CD4-positive, alpha-beta T cell treated with Interleukin-15 for 1 hour (primary cell): ENCODE measurements at places on chromosomes 1 and 21.
A peak's percentile ranks its signal among the peaks of the same experiment; 100 is the strongest.

DNA sequence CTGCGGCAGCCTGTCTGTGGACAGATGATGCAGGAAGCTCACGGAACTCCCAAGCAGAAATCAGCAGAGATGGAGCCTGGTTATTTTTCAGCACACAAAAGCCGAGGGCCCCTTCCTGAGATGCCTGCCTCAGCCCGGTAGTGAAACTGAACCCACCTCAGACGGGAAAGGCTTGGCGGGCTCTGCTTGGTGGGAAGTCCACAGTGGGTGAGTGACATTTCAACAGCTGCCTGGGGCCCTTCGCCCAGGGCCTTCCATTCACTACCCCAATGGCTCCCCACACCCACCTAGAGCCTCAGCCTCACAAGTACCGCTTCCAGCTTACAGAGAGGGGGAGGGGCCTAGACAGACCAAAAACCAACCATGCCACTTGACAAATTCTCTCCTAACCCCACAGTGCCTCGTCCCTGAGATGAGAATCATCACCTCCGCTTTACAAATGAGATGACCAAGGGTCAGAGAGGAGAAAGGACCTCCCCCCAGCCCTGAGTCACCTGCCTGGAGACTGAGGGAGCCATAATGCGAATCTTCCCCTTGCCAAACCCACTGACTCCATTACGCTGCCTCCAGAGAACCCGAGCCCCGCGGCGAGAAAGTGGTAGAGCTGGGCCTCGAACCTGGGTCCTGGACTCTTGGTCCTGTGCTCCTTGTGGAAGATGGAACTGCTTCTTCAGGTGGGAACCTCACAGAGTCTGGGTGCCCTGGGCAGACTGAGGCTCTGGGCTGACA, 3.4 kb upstream of the ECE1 start:
- DNase-seq: peak; percentile 77

GRCh38 chr21:22083899-22084298, 1085.7 kb downstream of the NCAM2 start:
- DNase-seq: no peak

- no peak for DNase-seq
Measured at GRCh38 chr1:198878566-198878965, 239.7 kb downstream of the PTPRC start.

DNA sequence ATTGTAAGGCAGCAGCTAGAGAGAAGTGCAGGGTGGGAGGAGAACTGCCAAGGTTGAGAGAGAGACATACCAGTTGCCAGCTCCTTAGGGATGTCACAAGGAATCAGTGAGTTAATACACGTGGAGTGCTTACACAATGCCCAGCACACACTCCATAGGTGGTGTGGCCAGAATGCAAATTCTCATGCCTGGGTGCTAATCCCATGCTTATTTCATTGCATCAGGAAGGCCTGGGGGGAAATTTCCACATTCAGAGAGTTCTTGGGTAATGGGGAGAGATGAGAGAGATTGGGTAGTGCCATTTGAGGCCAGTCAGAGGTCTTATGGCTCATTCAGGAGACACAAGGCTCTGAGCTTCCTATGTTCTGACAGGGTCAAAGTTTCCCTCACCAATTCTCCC, 38.7 kb downstream of the GJA5 start:
- no peak for DNase-seq

DNA sequence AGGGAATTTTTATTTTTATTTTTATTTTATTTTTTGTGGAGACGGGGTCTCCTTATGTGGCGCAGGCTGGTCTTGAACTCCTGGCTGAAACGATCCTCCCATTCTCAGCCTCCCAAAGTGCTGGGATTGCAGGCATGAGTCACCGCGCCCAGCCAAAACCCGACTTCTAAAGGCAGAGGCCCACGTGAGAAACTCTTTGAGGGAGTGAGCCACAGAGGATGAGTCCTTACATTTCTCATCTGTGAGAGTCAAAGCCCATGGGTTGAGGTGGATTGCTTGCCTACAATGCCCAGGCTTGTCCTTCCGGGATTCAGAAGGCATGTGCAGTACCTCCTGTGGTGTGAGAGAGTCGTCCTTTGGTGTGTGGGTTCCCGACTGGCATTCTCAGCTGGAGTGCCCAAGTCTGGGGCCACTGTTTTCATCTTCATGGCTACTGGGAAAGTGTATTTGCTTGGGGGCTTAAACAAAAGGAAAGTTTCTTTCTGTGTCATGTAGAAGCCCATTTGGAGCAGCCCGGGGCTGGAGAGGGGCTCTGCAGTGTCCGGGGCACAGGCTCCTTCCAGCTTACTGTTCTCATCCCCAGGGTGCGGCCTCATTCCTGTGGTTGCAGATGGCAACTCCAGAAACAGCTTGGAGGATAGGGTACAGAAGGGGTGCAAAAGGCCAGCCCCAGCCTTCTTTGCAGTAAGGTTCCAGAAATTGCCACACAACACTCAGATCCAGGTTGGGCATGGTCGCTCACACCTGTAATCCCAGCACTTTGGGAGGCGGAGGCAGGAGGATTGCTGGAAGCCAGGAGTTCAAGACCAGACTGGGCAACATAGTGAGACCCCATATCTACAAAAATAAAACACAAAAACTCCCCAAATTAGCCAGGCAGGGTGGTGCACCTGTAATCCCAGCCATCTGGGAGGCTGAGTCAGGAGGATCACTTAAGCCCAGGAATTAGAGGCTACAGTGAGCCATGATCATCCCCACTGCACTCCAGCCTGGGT, 29.4 kb upstream of the CSF3R start:
- no peak for DNase-seq

DNA sequence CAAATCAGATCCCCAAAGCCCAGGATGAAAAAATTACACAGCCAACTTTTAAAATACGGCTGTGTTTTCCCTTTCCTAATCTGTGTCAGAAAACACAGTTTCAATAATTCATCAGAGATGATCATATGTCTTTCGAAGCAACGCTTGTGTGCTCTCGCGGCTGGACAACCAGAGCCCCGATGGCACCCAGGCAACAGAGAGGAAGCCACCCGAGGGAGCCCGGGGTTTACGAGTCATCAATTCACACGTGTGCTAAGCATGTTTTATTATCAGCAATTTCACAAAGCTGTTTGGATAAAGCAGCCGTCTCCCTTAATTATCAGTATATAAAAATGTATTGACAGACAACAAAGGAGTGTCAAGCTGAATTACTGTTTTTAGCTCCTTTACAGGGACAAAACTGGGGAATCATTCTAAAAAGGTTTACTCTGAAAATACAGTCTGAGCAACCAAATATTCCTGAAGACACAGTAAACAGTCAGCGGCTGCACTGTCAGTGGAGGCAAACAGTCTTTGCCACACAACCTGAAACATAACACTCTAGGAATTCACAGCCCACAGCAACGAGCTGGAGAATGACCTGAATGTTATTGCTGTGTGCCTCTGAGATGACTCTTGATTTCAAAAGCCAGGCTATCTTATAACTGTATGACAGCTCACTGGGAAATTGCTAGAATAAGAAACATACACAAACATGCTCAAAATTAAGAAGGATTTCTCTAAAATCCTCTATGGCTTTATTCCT, 201.0 kb downstream of the SIPA1L2 start:
- DNase-seq: no peak

DNA sequence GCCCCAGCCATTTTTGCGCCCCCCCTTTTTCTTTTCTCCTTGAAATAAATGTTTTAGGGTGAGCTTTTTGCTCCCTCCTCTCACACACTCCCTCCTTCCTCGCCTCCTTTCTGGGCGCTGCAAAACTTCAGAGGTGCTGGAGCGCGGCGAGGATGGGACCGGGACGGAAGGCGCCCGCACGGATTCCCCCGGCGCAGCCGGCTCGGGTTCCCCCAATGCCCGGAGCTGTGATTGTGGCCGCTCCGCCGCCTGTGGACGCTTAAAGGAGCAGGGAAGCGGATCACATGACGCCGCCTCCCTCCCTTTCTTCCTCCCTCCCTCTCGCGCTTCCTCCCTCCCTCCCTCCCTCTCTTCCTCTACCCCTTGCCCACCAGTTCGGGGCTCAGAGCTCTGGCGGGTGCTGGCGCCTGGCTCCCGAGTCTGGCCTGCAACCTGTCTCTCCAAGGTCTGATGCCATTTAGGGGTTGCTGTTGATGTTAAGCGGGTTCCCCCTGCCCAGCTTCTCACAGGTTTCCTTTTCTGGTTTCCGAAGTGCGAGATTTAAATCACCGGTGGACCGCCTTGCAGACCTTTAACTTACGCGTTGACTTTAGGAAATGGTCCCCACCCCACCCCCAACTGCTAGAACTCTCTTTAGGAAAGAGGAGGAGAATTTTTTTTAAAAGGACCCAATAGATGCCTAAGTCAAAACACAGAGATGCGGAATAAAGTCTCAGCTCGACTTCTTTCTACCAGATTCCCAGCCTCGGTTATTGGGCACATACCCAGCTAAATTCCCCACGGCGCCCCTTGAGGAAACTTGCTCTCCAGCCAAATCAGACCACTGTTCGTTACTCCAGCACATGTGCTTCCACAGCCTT, at the start of gene WLS:
WLS (minus strand) TSS at position 235 of the 860 bp plus-strand sequence; CDS start at position 11, 224 bp downstream.
- peak; percentile 22 for DNase-seq

DNA sequence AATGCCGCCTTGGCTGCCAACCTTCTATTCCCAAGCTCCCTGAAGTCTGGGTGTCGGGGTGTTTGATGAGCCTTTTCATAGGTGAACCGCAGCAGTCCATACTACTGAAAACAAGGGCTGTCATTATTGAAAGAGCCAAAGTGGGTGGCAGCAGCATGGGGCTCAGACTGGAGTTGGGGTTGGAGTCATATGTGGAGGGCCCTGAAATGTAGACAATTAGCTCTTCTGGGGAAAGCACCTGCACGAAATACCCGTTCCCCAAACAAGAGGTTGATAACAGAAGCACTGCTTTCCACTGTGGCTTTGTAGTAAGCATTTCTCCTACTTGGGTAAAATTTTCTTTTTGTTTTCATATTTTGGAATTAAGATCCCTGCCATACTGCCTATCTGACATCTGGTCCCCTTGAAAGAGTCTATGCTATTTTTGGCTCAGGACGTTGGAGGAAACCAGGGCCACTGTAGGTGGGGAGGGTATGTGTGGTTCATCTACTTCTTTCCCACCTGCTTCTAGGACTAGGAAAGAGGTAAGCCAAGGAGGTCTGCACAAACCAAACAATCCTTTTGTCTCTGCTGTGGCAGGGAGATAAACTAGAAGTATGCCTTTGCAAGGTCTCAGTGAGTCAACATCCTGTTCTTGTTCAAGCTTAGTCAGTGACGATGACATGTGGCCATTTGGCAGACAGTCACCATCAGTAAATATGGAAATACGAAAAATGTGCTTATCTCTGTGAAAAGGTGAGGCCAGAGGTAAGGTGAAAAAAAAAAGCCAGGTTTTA, 197.0 kb upstream of the UBE2U start:
- DNase-seq: no peak

DNA sequence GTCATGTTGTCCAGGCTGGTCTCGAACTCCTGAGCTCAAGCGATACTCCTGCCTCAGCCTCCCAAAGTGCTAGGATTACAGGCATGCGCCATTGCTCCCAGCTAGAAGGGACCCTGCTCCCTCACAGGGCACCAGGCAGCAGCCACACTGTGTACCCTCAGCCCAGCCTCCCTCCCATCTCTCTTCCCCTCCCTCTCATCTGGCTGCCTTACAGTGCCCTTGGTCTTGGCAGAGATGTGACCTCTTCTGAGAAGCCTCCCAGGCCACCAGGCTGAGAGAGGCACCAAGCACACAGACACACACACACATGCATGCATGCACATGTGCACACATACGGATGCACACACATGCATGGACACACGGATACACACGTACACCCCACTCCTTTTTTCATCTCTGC, 25.0 kb downstream of the EPHA2 start:
- no peak for DNase-seq

DNA sequence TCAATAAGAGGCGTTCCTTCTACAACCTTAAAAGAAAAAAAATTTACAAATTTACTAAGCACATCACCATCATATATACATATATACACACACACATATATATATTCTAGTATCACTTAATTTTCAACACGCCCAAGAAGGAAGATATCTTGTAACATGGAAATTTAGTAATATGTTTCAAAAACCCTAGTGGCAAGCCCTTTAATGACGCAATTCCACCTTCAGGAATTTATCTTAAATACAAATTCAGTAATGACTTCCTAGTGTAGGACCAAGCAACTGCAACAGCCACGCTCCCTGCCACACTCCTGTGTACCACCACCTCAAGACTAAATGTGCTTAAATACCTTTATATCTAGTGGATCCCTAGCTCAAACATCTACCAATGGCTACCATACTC, 12.5 kb downstream of the LBR start:
- DNase-seq: no peak

GRCh38 chr1:229434005-229434640, at the start of gene ACTA1:
Gene ACTA1, minus strand, starts transcription at chr1:229434094. Its CDS starts 979 bp downstream, at chr1:229433115.
- no peak for DNase-seq

- DNase-seq: no peak
Measured at GRCh38 chr1:244163861-244164510, 112.9 kb downstream of the ZBTB18 start.

DNA sequence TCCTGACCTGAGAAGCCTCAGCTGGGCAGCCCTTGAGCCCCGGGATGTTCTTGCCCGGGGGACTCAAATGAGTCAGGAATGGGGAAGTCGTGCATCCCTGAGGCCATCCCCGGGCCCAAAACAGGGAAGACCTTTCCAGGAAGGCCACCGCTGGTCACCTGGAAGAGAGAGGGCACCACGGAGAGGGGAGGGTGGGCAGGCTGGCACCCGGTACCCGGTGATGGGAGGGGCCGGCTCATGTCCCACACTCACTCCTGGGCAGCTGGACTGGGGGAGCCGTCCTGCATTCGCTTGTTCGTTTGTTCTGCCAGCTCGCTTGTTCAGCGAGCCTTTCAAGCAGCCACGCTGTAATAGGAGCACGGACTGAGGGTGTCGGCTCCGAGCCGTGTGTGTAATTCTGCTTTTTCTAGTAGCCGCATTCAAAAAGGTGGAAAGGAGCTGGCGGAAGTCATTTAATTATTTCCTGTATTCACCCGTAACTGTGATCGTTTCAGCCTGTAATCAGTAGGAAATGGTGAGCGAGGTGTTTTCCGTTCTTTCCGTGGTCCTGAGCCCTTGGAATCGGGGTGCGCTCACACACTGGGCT, 48.4 kb upstream of the CCDC27 start:
- no peak for DNase-seq

DNA sequence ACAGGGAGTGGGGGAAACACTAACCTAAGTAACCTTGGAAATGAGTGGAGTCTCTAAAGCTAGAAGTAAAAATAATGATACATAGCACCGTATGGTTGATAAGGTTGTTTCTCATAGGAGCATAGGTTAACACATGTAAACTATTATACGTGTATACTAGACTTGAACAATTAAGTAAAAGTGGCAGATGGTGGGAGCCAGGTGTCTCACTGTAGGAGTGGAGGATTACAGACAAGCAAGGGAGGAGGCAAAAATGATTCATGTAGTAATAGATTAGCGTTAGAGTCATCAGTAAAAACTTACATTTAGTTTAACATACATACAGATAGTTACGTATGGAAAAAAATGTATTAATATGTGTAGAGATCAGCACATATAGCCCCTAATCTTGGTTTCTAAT, 138.4 kb upstream of the DSCAM start:
- DNase-seq: no peak

GRCh38 chr1:97338347-97338746, 582.5 kb downstream of the DPYD start:
- no peak for DNase-seq

GRCh38 chr1:51648180-51649109, 31.6 kb downstream of the OSBPL9 start:
- DNase-seq: no peak
